CD4-positive, alpha-beta T cell treated with Interleukin-17A for 1 hour (primary cell): ENCODE measurements at places on chromosomes 2 and 18.
A peak's percentile ranks its signal among the peaks of the same experiment; 100 is the strongest.

GRCh38 chr18:22040533-22040932, 128.9 kb upstream of the GATA6 start:
- DNase-seq, result no peak

DNA sequence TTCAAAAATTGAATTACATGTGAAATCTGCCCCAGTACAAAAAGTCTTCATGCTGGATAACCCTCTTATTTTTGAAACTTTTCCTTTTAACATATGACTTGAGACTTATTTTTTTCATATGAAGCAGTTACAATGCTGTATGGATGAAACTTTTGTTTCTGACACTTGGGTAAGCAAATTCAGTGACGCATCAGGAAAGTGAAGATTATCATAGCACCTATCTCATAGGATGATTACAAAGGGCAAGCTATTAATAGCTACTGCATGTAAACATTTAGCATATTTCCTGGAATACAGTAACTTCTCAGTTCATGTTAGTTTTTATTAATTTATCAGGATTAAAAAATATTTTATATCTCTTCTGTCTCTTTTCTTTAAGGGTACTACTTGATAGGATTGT, 1109.2 kb downstream of the LRP1B start:
- DNase-seq, result no peak

DNA sequence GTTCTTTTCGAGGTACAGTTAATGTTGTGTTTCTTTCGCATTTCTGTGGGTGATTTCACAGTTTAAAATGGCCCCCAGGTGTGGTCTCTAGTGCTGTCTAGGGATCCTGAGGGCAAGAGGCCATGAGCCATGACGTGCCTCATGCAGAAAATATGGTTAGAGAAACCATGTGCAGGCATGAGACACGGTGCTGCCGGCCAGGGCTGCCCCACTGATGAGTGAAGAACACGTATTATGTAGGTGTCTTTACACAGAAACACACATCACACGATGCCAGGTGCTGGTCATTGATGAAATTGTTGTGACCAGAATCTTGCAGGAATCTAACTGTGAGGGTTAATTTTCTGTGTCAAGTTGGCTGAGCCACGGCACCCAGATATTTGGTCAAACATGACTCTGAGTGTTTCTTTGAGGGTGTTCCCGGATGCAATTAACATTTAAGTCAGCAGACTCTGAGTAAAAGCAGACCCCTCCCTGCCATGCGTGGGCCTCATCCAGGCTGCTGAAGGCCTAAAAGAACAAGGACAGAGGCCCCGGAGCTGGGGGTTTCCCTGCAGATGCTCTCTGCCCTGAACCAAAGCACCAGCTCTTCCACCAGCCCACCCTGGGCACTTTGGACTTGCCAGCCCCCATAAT, 463.0 kb upstream of the MYT1L start:
- DNase-seq, result no peak

DNA sequence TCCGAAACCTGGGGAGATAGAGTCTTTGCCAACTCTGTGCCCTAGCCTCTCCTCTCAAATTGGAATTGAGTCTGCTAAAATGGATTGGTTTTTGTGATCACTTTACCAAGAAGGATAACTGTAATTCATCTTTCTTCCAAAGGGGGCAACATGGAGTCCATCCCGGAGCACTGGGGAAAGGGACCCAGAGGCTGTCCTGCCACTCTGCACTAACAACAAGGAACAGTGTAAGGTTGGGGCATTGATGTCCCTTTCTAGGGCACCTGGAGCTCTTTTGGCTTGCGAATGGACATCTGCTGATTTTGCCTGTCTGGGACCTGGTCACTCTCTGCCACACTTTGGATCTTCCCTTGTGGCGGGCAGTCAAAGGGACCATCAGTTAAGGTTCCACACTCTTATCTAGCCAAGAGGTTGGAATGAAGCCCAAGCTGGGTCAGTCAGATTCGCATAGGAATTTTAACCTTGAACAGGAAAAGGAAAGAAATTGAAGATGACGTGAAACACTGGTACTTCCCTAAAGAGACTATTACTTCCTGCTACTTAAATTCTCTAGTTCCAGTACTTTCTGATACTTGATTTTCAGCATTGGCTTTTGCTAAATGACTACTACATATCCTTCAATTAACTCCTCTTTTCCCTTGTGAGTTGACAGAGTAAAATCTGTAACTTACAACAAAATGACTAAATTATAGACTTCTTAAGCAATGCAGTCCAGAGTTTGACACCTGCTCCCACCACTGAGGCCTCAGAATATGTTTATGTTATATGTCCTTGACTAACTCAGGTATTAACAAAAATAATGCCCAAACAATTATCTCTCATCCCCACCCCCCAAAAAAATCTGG, 64.7 kb upstream of the KLF7 start:
- DNase-seq, result peak; percentile 6

GRCh38 chr2:204274991-204275390, 270.3 kb upstream of the PARD3B start:
- no peak for DNase-seq

DNA sequence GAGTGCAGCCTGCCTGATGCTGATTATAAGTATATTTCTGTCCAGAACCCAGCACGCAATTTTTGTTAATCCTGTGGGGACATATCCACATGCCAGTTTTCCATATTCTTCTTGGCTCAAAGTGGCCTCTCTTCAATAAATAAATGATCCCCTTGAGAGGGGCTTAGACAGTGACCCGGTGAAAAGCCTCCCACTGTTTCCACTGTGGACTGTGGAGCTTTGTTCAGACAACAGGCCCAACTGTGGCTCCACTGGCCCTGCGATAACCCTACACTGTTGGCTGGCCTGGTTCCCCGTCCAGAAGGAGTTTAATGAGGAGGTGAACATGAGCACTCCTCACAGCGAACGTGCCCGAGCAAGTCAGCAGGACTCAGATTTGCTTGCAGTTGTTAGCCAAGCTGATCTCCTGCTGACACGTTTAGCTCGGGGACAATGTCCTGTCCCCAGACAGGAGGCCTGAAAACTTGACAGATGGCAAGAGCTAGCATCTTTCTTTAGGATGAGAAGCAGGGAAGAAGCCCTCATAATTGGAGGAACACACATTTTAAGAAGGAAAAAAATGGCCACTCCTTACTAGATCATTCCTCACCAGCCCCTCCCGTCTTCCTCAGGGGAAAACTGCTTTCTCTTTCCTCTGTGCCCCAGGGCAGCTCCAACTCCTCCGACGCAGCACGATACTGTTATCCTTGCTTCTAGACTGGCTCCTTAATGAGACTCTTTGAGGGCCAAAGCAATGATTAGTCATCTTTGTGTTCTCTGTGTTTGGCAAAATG, 20.0 kb upstream of the MTCL1 start:
- DNase-seq, result no peak

DNA sequence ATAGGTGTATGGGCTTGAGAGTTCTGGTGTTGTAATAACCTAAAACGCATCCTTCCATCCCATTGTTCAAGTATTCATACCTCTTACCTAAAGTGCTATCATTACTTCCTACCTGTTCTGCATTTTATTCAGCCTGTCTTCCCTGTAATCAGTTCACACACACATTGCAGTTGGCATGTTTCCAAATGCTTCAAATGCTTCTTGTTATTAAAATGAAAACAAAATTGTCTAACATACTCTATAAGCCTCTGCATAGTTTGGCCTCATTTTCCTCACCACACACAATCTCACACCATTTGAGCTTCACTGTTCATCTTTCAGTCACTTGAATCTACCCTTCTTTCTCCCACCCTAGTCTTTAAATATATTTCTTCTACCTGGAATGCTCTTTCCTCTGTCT, 1178.2 kb upstream of the NRXN1 start:
- no peak for DNase-seq

- no peak for DNase-seq
These were observed 258.5 kb downstream of the KCNS3 start for GRCh38 chr2:18136881-18137475.

- DNase-seq, result no peak
These were observed 49.2 kb upstream of the ZNF397 start for GRCh38 chr18:35191698-35192025.

GRCh38 chr2:220894069-220894468, 678.0 kb downstream of the EPHA4 start:
- DNase-seq, result no peak

DNA sequence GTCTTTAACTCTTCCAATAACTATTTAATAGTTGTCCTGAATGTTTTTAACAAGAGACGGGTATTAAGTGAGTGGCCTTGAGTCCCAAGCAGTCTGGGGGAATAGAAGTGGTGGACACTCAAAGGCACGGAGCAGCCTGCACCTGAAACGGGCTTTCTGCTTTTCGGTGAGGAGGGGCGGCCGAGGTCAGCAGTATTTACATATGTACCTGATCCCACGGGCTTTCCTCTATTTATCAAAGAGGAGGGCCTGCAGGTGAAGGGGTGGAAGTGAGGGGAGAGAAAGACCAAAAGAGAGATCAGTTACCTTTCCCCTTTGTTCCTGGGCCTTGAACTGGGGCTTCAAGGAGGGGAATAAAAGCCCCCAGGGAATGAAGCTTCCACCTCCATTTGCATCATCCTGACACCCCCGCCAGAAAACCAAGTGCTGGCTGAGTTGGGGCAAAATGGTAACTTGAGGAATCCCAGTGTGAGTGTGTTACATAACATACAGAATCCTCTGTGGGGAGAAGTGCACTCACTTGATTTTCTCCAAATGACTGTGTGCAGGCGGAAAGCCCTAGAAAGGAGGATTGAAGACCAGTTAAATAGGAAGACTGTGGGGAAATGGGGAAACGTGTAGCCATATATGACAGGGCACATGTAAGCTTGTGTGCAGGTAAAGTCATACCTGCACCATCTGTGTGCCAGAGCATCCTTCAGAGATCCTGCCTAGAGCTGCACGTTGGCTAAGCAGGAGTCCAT, 12.4 kb downstream of the POU3F3 start:
- no peak for DNase-seq

DNA sequence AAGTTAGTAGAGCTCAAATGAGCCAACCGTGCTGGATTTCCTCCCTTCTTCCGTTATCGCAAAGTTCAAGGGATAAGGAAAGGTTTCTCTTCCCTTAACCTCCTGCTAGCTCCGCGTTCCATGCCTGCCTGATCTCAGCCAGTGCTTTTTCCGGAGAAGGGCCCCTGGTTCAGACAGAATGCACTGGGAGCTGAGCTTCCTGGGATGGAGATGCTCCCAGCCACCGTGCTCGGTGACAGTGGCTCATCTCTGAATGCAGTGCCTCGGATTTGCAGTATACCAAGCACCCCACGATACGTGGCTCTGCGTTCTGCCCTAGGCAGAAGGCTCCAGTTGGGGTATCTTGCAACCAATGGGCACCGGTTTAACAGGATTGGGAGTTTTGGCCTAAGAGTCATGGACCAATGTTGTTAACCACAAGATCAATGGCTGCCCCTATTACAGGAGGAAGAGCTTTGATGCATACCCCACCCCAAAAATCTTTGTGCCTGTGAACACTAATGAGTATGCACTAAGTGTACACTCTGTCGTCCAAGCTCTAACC, 876 bp downstream of the CNTNAP5 start:
- DNase-seq, result no peak

- no peak for DNase-seq
These were observed 24.1 kb downstream of the TWIST2 start for GRCh38 chr2:238872026-238872425.

- DNase-seq, result no peak
These were observed 293.2 kb downstream of the PIEZO2 start for GRCh38 chr18:10856132-10856531.

GRCh38 chr2:84338069-84338468, 121.0 kb downstream of the SUCLG1 start:
- DNase-seq, result no peak

DNA sequence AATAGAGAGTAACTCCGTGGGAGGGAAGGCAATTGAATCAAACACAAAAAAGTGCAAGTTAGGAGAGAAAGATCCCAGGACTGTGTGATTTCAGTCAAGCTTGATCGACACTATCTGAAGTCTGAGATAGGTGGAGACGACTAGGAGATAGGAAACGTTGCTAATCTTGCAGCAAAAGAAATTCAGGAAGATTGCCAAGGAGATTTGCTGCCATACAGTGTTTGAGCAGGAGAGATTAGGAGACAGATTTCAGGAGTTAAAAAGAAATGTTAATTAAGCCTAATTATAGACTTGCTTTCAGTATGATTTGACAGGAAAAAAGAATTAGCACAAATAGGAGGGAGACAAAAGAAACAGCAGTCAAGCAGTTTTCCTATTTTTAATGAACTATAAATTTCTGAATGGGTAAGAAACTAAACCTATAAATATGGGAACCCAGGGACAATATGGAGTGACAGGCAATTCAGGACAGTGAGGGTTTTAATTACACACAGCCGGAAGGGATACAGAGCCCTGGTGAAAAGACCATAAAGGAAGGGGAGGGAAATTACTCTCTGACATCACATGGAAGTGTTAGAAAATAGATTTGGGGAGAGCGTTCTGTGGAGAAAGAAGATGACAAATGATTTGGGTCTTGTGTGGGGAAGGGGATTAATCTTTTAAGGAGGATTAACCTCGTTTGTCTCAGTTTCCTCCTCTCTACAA, 72.6 kb downstream of the SUCLG1 start:
- no peak for DNase-seq

DNA sequence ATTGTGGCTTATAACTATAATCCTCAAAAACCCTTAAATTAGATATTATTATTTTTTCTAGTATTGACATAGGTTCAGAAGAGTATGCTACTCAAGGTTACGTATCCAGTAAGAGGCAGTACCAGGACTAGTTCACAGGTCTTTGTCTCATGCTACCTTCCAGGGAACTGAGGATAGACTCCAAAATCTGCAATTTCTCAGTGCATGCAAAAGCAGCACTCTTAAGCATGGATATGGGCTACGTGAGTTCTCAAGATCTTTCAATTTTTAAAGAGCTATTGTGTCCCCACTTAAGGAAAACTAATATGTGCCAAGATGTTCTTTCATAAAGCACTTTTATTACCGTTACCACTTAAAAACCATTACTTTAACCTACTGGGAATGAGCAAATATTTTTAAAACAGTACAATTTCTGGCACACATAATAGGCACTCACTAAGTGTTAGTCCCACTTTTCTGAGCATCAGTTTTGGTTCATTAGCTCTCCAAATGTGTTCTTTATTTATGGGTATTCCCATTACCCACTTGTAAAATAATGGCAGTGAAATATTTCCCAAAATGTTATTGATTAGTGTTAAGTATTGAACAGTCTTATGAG, 113.8 kb upstream of the TTN start:
- no peak for DNase-seq

DNA sequence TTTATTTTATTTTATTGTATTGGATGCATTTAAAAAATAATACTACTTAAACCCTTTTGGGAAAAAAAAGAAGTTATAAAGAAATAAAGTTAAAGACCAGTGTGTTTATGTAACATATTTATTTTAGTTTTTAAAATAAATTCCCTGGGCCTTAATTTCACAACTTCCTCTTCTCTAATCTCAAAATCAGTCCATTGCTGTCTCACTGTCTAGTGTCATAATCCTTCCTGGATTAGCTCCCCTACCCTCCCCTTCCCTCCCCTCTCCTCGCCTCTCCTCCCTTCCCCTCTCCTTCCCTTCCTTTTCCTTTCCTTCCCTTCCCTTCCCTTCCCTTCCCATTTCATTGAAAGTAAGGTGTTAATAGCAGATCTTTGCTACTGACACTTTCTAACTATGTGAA, 40.3 kb upstream of the ZEB2 start:
- no peak for DNase-seq

- DNase-seq, result no peak
These were observed 6.5 kb downstream of the WIPF1 start for GRCh38 chr2:174590928-174591648.
